ENCODE measurements at places on chromosomes 1 and 21.

DNA sequence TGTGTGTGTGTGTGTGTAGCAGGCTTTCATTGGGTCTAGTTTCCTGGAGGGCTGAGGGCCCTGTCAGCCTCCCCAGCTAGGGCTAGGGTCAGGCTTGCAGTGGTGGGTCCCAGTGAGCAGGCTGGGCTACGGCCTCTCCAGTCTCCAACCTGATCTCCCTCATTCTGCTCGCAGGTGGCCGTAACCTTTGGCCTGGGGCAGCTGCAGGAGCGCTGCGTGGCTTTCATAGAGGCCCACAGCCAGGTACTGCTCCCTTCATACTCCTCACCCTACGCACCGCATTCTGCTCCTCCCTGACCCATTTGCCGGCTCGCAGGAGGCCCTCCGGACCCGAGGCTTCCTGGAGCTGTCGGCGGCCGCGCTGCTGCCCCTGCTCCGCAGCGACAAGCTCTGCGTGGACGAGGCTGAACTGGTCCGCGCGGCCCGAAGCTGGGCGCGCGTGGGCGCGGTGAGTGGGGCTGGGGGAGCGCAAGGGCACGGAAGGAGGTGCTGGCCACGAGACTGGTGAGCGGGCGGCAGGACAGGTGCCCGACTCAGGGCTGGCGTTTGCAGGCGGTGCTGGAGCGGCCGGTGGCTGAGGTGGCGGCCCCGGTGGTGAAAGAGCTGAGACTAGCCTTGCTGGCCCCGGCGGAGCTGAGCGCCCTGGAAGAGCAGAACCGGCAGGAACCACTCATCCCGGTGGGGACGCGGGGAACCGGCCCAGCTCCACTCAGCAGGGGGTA lies 4.7 kb downstream of the BTBD19 start:
- DNase-seq: no peak

DNA sequence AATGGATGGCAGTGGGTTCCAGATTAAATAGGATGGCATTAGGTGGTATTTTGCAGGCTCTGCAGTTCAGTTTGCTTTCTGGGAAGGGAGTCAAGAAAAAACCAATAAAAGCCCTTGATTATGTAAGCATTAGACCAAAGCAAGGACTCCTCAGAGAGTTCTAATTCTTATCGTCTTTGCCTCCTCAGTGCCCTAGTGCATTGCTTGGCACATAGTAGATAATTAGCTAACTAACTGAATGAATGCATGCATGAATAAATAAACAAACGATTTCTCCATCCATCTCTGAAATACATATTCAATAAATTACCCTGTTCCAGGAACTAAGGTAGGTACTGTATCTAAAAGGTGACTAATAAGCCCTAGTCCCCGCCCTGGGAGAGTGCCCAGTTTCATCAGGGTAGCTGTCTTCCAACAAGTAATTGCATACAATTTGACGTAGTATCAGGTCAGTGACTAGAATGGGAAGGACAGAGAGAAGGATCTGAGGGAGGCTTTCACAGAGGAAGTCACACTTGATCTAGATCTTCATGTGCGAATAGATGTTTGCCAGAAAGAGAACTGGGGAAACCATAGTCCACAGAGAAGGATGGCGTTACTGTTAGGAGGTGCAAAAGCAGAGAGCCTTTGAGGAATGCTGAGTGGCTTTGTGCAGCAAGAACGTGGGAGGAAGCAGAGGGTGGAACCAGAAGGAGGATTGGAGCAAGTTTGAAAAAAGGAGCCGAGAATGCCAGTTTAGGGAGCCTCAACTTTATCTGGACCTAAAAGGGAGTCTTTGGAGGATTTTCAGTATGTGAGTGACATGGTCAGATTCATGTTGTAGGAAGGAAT lies 111.4 kb downstream of the TBX19 start:
- DNase-seq: no peak

GRCh38 chr21:43731891-43732711 lies 13.2 kb downstream of the PDXK start:
- DNase-seq: no peak

DNA sequence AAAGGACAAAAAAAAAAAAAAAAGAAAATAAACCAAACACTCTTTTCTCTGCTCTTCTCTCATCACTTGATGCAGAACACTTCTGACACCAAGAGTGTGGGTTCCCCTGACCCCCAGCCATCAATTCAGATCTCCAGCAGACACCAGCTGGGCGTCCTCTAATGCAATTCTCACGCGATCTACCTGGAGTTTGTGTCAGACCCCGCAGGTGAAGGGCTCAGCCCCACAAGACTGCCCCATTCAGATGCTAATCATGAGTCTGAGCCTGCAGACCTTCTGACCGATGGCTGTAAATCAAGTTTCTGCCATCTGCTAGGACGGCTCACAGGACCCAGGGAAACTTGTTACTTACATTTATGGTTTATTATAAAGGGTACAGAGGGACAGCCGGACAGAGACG lies 133.6 kb upstream of the C1orf174 start:
- DNase-seq: no peak

- DNase-seq: no peak
Measured at GRCh38 chr1:208644401-208645160, 400.4 kb upstream of the PLXNA2 start.
